ENCODE measurements at places on chromosomes 1 and 21.
A peak's percentile ranks its signal among the peaks of the same experiment; 100 is the strongest.

DNA sequence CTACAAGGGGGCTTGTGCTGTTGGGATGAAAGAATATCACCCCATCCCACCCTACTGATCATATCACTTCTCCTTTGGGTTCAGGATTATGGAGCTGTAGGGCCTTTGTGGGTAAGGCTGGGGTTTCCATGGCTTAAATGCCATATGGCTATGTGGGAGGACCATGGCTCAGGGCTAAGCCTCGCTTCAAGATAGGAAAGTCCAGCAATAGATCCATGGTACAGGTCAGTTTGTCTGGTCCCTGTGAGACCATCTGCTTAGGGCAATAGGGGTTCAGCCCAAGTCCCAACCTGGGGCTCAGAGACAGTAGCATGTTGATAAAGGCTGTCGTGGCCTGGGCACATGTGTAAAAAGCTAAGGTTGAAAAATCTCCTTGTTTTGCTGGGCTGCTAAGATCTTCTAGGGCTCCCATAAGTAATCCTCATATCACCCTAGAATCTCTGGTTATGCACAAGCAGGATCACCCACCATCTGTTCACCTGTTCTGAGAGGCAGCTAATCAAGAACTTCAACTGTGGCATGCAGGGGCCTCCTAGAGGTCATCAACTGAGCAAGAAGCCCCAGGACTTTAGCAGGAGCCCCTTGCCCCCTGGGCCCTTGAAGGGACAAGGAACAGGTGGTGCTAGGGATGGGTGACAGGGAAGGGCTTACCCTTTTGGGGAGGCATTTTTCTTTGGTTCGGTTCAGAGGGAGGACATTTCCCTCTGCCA is 66.5 kb downstream of the UBE2T start:
- no peak for DNase-seq

DNA sequence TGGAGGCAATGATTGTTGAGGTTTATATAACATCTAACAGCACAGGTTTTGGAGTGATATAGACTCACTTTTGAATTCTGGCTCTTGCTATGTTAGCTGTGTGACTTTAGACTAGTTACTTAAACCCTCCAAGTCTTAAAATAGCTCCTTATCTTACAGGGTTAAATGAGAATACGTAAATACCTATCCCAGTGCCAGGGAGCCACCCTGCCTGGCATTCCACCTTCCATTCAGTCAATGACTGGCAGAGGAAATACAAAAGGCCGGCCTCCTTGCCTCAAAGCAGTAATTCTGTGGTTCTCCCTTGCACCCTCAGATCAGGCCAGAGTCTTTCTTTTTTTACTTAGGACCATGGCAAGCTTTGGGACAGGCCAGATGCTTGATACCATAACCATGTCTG is 31.8 kb downstream of the DBT start:
- no peak for DNase-seq

- peak; percentile 41 for DNase-seq
These were observed 106.9 kb upstream of the SERBP1 start for GRCh38 chr1:67536957-67537666.

- DNase-seq = no peak
These were observed 88.6 kb upstream of the HNRNPU start for GRCh38 chr1:244952940-244953339.

DNA sequence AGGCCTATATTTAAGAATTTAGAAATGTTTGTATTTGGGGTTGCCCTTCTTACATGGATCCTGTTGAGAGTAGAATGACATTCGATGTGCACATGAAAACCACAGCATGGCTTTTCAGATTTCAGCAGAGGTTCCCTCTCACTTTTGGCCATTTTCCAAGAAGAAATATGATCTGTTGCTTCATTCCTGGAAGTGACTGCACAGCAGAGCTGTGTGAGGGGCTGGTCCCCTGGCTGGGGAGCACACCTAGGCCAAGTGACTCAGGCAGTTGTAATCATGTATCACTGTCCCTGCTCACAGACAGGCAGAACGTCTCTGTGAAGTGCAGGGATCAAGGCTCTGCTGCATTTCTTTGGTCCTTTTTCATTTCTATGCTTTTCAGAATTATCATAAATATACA is 32.3 kb downstream of the AGT start:
- peak; percentile 45 for DNase-seq

GRCh38 chr1:215113776-215114153 is 31.2 kb downstream of the KCNK2 start:
- DNase-seq = no peak

GRCh38 chr21:43277481-43278351 is 108.9 kb downstream of the CRYAA start:
- DNase-seq = peak; percentile 52

DNA sequence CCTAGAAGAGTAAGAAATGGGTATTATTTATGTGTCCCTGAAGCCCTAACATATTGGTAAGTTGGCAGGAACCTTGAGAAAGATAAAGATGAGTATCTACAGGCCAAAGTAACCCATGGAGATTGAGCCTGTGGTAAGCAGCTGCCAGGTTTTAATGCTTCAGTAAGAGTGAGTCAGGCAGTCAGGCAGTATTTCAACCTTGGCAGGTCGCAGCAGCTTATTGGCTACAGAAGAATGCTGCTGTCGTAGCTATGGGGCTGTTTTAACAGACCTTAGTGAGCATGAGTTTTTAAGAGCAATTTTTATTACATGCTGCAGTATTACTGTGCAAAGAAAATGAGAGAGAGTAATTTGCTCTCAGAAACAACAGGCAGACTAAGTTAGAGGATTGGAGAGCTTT is 10.3 kb upstream of the SLC30A10 start:
- no peak for DNase-seq

DNA sequence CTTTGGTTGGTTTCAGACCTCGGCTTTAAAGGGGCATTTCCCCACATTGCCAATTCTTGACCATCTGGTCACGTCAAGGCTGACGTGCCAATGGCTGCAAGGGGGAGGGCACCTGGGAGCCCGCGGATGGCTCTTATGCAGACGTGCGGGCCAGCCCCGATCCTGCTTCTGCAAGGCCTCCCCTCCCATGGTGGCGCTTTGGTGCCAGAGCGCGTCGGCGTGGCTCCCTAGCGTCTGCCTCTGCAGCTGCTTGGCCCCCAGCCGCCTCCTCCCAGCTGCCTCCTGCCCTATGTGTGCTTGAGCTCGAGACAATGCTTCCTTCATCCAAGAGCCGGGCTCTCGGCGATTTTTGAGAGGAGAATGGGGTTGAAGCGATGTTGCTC is 29.1 kb downstream of the SKI start:
- peak; percentile 74 for DNase-seq

DNA sequence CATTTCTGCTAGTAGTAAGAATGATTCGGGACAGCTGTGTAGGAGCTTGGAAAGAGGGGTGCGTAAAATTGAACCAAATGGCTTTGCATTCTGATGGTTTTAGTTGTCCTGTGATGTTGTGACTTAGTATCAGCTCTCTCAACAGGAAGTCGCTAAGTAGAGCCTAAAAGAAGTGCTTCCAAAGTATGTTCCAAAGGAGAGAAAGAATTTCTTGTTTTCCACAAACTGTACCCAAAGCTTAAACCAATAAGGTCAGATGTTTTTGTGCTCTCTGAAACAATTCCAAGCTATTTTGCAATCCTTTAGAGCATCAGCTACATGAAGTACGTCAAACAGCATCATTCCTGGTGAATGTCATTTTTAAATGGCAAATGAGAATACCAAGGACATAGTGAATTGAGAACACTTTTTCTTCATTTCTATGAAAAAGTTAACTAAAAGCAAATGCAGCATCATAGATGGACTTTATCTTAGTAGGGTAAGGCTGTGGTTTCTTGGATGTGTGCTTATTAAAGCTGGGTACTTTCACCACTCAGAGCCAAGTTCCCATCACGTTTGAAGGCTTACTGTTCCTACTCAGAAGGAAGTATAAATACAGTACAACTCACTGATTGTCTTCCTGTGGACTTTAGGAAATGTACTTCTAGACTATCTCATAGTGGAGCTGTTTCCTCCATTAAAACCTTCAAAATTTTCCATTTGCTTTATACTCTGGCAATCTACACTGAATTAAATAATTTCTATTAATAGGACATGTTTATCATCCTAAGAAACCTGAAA is 148.6 kb downstream of the C1orf21 start:
- DNase-seq = no peak

DNA sequence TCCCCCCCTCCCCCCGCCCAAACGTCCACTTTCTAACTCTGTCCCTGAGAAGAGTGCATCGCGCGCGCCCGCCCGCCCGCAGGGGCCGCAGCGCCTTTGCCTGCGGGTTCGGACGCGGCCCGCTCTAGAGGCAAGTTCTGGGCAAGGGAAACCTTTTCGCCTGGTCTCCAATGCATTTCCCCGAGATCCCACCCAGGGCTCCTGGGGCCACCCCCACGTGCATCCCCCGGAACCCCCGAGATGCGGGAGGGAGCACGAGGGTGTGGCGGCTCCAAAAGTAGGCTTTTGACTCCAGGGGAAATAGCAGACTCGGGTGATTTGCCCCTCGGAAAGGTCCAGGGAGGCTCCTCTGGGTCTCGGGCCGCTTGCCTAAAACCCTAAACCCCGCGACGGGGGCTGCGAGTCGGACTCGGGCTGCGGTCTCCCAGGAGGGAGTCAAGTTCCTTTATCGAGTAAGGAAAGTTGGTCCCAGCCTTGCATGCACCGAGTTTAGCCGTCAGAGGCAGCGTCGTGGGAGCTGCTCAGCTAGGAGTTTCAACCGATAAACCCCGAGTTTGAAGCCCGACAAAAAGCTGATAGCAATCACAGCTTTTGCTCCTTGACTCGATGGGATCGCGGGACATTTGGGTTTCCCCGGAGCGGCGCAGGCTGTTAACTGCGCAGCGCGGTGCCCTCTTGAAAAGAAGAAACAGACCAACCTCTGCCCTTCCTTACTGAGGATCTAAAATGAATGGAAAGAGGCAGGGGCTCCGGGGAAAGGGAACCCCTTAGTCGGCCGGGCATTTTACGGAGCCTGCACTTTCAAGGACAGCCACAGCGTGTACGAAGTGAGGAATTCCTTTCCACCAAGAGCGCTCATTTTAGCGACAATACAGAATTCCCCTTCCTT is 158.1 kb downstream of the RUNX1 start:
- DNase-seq = no peak

DNA sequence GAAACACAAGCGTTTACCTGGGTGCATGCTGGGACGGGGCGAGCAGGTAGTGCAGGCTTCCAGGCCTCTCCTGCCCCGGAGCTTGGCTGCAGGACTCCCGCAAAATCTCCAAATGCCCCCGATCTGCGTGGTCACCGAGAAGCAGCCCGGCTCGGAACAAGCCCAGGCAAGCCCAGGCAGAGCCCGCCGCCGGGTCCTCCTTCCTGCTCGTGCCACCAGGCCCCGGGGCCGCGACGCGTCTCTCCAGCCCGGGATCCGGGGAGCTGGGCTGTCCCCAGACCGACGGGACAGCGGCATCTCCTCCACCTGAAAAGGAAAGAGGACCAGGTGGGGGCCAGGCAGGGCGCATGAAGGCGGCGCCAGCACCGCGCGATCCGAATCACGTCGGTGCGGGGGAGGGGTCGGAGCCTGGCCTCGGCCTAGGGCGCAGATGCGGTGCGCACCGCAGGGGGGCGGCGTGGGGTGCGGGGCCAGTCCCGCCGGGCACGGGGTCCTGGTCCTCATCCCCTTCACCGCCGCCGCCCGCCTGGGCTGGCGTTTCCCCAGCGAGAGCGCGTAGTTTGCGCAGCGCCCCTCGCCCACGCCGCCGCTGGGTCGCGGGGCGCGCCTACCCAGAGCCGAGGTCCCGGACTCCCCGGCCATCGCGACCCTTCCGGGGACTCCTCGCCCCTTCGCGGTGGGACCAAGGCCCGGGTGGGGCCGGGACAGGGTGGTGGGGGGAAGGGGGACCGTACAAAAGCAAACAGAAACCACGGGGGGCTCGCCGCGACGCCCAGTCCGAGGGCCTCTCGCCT is 52.4 kb upstream of the H6PD start:
- DNase-seq = no peak

DNA sequence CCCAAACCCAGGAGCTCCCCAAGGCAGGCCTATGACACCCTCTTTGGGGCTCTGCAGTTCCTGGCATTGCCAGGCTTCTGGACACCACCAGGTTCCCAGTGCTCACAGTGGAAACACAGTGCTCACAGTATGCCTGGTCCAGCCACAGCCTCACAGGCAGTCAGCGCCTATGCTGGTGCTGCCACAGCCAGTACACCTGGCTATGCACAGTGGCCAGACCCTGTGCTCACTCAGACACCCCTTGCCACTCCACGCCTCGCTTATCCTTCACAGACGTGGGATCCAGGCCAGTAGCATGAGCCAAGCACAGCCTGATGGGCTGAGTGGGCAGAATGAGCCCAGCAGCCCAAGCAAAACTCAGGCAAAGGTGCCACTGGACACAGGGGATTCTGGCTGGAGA is 579.2 kb upstream of the ADGRL2 start:
- DNase-seq = no peak

- DNase-seq = no peak
These were observed 206.4 kb downstream of the RHOU start for GRCh38 chr1:228941666-228942065.

- DNase-seq = no peak
These were observed 25.2 kb downstream of the ACKR1 start for GRCh38 chr1:159229896-159230295.

DNA sequence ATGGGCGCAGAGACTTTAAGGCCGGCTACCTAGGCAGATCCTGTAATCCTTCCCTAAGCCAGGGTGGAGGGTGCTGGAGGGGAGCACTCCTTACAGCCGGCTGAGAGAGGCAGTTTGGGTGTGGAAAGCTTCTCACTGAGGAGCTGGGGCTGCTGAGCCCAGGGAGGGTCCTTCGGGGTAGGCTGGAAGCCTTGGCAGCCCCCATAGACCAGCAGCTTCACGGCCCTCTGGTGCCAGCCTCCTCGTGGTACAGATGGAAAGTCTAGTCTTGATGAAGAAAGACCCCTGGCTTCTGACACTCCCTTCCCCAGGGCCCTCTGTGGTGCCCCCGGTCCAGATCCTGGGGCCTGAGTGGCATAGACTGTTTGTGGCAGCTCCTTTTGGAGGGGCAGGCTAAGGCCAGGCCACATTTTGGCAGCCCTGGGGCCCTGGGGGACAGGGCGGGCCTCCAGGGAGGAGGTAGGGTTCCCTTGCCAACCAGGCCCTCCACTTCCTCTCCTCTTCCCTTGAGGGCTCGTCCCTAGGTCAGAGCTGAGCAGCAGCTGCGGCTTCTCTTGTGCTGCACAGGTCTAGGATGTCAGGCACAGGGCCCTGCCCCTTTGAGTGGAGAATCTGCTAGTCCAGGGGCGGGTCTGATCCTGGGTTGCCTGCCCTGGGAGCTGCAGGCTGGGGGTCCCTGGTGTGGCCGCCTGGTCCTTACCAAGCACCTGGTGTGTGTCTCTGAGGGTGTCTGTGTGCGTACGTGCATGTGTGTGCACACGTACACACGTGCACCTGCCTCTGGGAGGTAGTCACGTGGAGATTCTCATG is 4.8 kb downstream of the AMPD2 start:
- DNase-seq = no peak

DNA sequence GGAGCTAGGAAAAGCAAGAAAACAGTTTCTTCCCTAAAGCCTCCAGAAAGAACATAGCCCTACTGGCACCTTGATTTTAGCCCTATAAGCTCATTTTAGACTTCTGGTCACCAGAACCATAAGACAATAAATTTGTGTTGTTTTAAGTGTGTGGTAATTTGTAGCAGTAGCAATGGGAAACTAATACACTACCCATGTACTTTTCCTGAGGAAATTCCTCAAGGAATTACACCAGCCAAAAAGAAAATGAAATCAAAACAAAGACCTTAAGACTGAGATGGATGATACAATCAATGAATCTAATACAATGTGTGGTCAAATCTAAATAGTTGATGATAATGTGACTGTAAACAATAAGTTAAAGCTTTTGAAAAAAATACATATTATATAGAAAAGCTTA is 11.8 kb downstream of the VAMP4 start:
- DNase-seq = no peak

- no peak for DNase-seq
These were observed 51.4 kb upstream of the GPR157 start for GRCh38 chr1:9180111-9180819.

Data from G401 (cell line).